ENCODE measurements at places on chromosomes 11 and 22.

DNA sequence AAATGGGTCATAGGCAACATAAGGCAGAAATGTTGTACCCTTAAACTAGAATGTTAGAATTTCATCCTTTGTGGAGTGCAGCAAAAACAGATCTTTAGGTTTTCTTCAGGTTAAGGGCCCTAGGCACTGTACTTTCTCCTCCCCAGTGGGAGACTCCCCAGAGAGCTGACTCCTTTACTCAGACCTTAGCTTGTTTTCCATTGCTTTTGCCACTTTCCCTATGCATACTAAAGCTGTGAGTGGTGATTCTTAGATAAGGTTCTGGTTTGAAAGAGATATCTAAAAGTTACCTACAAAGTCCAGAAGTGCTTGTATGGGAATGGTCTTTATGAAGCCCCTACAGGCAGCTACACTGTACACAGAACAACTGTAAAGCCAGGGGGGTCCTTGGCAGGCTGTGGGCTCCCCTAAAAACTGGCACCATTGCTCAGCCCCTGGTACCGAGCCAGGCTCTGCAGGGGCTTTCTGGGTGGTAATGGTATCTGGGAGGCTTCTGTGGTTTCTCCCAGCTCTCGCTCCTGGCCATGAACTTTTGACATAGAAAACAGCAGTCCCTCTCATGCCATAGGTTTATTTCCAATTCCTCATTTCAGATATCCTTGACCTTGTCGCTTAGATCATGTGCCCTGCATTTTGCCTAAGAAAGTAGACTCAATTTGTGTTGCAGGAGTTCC, 23.2 kb downstream of the AMOTL1 start:
- no peak for DNase-seq

- DNase-seq: no peak
Measured at GRCh38 chr22:36985211-36985889, 33.9 kb downstream of the TST start.

GRCh38 chr11:94662065-94662779, 95.1 kb downstream of the PIWIL4 start:
- DNase-seq: no peak

DNA sequence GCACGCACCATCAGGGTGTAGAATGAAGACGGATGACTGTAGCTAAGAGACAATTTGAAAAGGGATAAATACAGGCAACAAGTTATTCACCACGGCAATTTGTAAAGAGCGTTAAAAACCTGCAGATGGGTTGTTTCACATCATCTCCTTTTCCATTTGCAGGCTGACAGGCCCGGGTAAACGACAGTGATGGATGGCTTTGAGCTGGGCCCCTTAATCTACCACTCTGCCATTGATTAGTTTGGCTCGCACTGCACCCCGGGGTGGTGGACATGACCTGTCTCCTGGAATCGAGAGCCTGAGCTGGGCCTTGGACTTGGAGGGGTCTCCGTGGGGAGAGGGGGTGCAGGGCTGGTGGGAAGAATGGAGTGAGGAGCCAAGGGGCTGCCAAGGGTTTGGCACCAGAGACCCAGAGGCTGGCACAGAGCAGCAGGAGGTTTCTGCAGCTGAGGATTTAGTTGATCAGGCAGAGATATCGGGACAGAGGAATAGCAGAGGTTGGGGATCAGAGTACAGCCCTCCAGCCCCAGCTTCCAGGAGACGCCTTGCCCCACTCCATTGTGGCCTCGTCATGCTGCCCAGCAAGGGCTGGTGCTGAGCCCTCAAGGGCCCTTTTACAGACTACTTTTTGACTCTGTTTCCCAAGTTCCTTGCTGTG, 110.6 kb upstream of the NECTIN1 start:
- no peak for DNase-seq

GRCh38 chr11:22624742-22625447, 728 bp downstream of the FANCF start:
- DNase-seq: peak; percentile 78

- peak; percentile 25 for DNase-seq
Measured at GRCh38 chr11:60756307-60757032, at the start of gene MS4A15. Gene MS4A15, plus strand, starts transcription at chr11:60756867. Its CDS starts 6,867 bp downstream, at chr11:60763734.

Measured in cerebellar cortex (tissue), 1 donor.